Stimulated activated CD4-positive, alpha-beta T cell treated with anti-CD3 and anti-CD28 coated beads, Interleukin-4, amount 100 ng/mL, for 48 hours (primary cell): ENCODE measurements at places on chromosomes 5 and 9.

GRCh38 chr5:2253040-2253975, 370.6 kb upstream of the IRX4 start:
- no peak for DNase-seq

DNA sequence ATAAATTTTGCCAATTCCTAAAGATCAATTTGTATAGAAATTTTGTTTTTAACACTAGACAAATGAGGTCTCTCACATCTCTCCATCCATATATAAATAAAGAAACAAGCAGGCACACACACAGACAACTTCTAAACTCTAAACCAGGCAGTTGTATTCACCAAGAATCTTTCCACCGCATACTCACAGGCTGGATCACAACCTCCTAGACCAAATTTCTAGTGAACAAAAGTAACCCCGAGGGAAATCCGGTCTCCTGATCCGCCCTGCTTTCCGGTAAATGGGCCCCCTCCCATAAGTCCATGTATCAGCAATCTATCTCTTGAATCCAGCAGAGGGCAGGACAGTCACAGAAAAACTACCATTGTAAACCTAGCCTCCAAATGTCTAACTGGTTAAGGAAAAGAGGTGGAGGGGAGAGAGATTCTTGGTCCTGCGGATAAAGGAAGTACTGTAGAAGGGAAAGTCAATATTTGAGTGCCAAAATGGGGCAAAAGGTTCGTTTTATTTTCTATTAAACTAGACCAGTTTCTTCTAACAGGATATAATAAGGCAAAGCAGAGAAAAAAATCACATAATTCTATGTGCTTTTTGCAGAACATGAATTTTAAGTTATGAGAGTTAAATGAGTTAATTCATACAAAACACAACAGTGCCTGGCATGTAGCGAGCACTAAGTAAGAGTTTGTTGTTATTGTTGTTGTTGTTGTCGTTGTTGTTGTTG, 4.8 kb upstream of the SMU1 start:
- DNase-seq: peak; percentile 41

DNA sequence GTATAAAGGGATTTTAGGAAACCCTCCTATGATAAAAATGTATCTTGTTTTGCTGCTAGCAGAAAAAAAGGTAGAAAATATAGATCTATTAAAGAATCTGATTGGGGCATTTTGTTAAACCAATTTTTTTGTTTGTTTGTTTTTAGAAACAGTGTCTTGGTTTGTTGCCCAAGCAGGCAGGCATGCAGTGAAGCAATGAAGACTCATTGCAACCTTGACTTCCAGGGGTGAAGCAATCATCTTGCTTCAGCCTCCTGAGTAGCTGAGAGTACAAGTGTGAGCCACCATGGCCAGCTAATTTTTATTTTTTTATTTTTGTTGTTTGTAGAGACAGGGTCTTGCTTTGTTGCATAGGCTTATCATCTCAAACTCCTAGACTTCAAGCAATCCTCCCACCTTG, 755.8 kb upstream of the EDIL3 start:
- DNase-seq: no peak

DNA sequence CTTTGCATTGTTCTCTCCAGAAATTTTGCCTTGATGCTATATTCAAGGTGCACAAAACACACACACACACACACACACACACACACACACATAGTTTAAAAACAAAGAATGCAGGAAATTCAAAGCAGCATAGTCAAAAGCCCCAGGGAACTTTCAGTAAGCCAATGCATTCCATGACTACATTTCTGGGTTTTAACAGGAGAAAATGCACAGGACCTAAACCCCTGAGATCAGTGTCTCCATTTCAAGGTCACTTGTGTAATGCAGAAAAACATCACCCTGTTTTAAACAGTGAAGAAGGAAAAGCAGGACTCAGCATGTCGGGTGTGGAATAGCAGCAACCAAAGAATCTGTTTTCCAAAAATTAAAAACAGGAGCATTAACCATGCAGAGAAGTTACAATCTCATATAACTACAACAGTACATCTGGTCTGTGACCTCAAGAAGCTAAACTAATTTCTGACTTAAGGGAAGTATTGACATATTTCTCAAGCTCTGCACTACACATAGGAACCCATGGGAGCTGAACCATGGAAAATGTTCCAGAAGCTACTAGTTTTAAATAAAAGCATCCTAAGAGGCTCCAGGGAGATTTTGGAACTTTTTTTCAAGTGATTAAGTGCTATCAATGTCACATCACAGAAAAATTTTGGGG, 296.7 kb downstream of the HINT1 start:
- no peak for DNase-seq

GRCh38 chr5:170353011-170353761, 36.0 kb downstream of the KCNMB1 start:
- DNase-seq: no peak
